ENCODE measurements at places on chromosomes 7 and 10.

DNA sequence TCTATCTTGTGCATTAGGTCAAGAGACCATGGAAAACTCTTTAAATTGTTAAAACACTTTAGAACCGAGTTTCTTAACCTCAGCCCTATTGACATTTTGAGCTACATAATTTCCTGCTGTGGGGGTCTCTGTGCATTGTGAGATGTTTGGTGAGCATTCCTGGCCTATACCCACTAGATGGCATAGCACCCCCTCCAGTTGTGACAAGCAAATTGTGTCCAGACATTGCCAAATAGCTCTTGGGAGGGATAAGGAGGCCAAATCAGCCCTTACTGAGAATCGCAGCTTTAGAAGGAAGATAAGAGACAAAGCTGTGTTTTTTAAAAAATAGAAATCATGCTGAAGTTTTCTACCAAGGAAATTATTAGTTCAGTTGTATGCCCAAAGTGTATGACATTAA lies 1158.5 kb upstream of the C7orf33 start:
- DNase-seq = peak; percentile 35

DNA sequence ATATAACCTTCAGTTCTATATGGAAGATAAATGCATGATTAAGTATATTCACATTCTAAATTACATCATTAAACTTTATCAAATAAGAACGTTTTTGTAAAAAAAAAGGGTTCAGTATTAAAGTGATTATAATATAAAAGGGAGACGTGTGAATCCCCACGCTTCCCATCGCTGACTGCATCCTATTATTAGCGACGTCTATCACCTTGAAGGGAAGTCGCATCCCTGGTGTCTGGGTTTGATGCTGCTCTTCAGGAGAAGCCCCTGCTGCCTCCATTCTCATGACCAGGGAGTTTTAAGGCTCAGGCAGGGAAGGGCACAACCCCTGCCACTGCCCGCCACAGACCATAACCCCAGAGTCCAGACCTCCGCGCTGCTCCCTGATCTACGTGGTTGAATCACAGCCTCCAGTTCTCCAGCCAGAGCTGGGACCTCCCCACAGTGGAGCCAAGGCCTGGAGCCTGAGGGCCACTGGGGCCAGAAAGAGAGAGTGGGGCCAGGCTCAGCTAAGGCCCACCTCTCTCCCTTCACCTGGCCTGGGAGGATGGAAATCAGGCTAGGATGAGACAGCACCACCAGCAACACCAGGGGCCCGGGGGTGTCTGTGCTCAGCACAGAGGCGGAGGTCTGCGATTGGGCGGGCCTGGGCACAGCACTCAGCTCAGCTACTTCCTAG lies 130.6 kb downstream of the TCERG1L start:
- DNase-seq = no peak

GRCh38 chr7:80770061-80770460 lies 131.6 kb downstream of the CD36 start:
- DNase-seq = no peak

- no peak for DNase-seq
These were observed 31.2 kb upstream of the FFAR4 start for GRCh38 chr10:93535293-93535692.

All from GM03348 (cell line).